BE2C (cell line): ENCODE measurements at places on chromosomes 1 and 21.

GRCh38 chr1:19374926-19375325 is 62.8 kb downstream of the SLC66A1 start:
- DNase-seq, result no peak

- DNase-seq, result no peak
Observed at GRCh38 chr21:39321424-39321823, 8.0 kb upstream of the BRWD1 start.

GRCh38 chr1:84998642-84999280 is 1.8 kb upstream of the MCOLN2 start:
- DNase-seq, result no peak

DNA sequence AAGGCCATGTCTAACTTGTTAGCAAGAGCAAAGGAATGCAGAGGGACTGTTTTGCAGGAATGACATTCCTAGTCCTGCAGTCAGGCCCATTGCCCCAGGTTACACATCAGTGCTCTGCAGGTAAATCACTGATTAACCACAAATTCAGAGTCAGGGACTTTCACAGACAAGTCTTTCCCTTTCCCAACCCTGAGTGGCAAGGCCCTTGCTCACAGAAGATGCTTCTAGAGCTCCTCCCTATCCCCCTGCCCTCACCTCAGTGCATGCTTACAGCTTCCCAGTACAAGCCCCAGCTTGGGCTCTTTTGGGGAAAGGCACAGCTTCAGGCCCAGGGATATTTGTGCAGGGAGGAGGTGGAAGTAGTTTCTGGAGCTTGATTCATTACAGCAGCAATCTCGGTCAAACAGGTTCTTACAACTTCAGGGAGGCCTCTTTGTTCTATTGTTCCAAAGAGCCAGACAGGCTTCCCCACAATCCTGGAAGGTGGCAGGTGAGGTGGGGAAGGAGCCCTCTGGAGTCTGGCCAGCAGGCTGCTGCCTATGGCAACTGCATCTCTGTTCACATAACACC is 53.9 kb downstream of the CASQ2 start:
- no peak for DNase-seq

DNA sequence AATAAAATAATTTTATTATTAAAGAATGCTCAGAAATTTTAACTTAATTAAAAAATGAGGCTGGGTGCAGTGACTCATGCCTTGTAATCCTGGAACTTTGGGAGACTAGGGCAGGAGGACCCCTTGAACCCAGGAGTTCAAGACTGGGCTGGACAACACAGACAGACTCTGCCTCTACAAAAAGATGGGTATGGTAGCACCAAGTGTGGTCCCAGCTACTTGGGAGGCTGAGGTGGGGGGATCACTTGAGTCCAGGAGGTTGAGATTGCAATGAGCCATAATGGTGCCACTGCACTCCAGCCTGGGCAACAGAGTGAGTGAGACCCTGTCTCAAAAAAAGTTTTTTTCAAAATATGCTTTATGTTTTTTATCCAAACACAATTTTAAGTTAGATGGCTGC is 25.3 kb downstream of the TMED5 start:
- no peak for DNase-seq

DNA sequence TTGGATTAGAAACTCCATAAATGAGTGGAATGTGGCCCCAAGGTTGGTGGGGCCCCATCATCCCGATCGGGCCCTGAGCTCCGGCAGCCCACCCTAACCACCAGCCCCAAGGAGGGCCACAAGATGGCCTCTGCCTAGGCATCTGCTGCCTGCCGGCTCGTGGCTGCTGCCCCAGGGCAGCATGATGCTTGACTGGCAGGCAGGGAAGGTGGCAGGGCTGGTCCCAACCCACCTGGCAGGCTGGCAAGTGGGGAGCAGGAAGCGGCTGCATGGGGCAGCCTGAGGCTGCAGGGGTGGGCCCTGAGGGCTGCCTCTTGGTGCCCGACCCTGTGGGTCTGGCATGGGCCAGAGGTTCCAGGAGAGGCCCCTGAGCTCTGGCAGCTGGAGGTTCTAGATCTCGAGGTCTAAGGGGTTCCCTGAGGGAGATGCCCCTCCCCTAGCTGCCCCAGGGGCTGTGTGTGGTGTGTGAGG is 760 bp upstream of the GJC2 start:
- peak; percentile 16 for DNase-seq

GRCh38 chr1:241715435-241715834 is 63.4 kb downstream of the WDR64 start:
- DNase-seq, result no peak

GRCh38 chr1:225042263-225042662 is 112.8 kb downstream of the DNAH14 start:
- DNase-seq, result no peak

DNA sequence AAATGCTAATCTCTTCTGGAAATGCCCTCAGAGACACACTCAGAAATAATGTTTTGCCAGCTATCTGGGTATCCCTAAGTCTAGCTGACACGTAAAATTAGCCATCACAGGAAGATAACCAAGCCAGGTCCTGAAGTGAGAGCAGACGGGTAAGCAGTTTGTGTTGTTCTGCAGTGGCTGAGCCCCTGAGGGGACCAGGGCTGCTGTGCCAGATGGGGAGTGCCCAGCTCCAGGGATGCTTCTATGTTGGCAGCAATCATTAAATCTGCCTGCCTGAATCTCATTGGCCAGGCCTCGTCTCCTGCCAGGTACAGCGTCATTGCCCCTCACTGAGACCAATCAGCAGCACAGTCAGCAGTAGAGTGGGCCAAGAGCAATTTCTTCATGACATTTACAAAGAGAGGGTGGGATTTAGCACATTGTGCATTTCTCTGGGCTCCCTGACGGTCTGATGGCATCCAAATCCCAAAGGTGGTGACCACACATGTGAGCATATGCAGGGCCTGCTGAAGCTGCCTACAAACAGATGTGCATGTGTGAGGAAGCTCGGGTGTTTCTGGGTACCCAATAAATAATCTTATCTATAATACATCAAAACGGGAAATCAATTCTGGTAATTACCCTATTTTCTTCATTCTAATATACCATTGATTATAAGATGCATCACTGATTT is 58.7 kb upstream of the LRRN2 start:
- DNase-seq, result peak; percentile 45

DNA sequence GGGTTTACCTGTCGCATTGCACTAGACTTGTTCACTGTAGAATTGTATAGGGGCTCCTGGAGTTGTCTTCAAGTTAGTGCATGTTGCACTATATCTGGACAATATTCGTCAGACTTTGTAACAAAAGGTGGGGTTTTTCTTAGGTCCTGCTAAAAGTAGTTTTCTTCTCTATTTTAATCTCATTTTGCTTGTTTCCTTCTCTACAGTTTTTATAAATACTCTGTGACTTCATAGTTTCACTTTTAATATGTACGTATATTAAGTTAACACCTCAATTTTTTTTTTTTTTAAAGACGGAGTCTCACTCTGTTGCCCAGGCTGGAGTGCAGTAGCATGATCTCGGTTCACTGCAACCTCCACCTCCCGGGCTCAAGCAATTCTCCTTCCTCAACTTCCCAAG is 26.5 kb upstream of the MRPS6 start:
- DNase-seq, result no peak

- DNase-seq, result no peak
Observed at GRCh38 chr1:47371016-47371517, 37.5 kb downstream of the CMPK1 start.

- DNase-seq, result no peak
Observed at GRCh38 chr1:207890136-207890738, 20.7 kb downstream of the CD34 start.

GRCh38 chr1:157306896-157307295 is 168.7 kb upstream of the ETV3 start:
- no peak for DNase-seq

- no peak for DNase-seq
Observed at GRCh38 chr1:19003371-19004290, 47.2 kb upstream of the IFFO2 start.

GRCh38 chr1:30920827-30921226 is 12.3 kb upstream of the SDC3 start:
- DNase-seq, result no peak

DNA sequence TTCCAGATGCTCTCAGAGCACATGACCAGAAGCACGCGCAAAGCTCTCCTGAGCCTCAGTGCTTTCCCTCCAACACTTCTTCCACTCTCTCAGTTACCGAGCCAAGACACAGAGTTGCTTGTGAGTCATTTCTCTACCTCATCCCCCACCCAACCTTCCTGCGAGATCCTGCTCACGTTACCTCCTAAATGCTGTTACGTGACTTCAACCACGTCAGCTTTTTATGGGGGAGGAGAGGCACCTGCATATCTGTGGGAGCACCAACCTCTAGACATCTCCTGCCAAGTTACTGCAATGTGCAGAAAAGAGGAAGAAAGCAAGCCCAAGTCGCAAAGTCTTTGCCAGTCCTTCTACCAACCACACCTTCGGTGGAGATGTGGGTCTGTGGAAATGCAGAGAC is 27.2 kb upstream of the ERG start:
- no peak for DNase-seq

- DNase-seq, result no peak
Observed at GRCh38 chr1:56968878-56969495, 3.2 kb upstream of the C8B start.

GRCh38 chr1:205481629-205482151 is 22.8 kb upstream of the CDK18 start:
- no peak for DNase-seq

DNA sequence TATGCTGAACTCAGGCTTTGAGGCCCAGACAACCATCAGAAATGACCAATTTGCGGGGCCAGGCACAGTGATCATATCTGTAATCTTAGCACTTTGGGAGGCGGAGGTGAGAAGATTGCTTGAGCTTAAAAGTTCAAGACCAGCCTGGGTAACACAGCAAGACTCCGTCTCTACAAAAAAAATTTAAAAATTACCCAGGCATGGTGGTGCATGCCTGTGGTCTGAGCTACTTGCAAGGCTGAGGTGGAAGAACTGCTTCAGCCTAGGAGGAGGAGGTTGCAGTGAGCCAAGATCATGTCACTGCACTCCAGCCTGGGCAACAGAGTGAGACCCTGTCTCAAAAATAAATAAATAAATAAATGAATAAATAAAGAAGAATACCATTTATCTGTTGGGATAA is 156.5 kb downstream of the EIF4G3 start:
- no peak for DNase-seq

DNA sequence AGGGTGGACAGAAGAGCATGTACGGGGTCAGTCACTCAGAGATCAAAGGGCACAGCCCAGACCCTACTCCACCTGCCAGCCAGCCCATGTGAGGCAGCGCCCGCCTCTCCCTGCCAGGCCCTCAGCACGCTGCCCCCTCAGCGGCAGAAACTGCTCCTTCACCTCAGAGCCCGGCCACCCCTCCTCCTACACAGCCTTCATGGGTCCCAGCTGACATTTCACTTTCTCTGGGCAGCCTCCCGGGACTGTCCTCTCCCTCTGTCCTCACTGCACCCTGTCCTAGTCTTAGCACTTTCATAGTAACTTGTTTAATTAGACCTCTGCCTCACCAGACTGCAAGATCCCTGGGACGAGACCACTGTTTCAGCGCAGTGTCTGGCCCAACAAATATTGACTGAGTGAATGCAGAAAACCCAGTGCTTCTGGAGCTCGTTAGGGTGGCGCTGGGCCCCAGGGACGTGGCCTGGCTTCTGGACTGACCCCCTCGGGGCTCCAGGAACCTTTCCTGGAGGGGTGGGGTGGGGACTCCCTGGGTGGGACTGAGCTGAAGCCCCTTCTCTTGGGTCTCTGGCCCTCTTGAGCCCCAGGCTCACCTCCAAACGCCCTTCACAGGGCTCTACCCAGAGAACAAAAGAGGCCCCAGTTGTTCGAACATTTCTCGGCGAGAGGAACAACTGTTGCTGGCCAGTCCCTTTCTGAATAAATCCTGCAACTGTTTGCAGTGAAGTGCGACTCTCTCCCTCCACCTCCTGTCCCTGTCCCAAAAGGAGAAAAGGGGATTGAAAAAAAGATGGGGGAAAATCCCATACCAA is 114.9 kb downstream of the CASZ1 start:
- DNase-seq, result no peak

GRCh38 chr1:172460177-172460576 is 16.3 kb upstream of the PIGC start:
- no peak for DNase-seq

DNA sequence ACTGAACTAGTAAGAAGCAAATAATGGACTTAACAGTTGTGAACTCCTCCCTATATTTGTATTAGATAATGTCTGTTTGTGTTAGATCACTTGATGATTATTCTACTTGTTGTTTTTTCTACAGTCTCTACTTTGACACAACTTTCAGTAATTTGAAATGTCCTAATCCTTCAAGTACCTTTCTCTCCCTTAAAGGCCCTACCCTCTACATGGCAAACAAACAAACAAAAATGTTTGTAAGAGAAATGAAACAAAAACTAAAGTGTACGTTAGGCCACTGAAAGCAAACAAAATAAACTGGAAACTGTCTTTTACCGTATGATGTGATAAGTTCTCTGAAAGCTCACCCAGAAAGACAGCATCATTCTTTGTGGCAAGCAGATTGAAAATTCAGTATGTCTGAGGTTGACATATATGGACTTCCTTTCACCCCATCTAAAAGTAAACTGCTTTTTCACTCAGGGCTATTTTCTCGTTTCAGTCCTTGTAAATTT is 255.9 kb upstream of the SNX7 start:
- DNase-seq, result no peak

DNA sequence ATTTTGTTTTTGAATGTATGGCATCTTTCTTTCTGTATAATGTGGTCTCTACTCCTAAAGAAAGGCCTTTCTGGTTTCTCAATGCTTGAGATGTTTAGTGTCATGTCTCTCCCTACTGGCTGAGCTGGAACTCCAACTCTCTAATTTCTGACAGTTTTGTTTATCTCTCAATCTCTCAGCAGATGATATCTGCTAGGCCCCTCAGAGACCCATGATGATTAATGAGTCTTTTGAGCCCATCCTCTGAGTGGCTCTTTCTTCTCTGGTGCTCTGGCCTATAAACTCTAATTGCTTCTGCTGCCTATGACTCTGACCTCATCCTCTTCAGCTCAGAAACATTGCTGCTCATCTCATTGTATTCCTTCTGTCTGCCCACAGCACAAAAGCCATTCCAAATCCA is 46.6 kb downstream of the CRB1 start:
- DNase-seq, result no peak

- DNase-seq, result no peak
Observed at GRCh38 chr1:56382929-56383328, 196.4 kb downstream of the PLPP3 start.

DNA sequence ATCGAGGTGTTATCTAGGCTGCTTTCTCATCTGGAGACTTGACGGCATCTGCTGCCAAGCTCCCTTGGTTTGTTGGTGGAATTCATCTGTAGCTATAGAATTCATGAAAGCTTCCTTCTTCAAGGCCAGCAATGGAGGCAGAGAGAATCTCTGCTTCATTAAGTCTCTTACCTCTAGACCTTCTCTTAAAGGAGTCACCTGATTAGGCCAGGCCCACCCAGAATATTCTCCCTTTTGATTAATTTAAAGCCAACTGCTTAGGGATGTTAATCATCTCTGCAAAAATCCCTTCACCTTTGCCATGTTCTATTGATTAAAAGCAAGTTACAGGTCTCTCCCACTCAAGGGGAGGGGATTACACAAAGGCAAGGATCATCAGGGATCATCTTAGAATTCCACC is 5.3 kb upstream of the NCF2 start:
- no peak for DNase-seq
